ENCODE measurements at places on chromosomes 1 and 21. TPM values are rescaled to one million over a fixed set of nuclear protein-coding genes. Genes with fewer than 3 reads are reported as not detected.

DNA sequence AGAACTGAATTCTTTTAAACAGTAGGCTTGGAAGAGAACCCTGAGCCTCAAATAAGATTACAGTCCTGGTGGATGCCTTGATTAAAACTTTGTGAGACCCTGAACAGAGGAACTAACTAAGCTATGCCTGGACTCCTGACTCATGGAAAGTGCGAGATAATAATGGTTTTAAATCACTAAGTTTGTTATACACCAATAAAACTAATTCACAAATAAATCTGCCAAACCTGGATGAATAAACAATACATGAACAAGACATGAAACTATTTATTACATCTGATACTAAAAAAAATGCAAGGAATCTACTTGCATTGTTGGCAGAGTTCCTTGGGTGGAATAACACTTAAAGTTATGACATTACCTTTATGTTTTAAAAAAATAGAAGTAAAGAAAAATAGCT is 118.4 kb downstream of the PIGK start:
- no peak for DNase-seq

- DNase-seq: no peak
Observed at GRCh38 chr1:193472430-193472829, 286.0 kb upstream of the B3GALT2 start.

DNA sequence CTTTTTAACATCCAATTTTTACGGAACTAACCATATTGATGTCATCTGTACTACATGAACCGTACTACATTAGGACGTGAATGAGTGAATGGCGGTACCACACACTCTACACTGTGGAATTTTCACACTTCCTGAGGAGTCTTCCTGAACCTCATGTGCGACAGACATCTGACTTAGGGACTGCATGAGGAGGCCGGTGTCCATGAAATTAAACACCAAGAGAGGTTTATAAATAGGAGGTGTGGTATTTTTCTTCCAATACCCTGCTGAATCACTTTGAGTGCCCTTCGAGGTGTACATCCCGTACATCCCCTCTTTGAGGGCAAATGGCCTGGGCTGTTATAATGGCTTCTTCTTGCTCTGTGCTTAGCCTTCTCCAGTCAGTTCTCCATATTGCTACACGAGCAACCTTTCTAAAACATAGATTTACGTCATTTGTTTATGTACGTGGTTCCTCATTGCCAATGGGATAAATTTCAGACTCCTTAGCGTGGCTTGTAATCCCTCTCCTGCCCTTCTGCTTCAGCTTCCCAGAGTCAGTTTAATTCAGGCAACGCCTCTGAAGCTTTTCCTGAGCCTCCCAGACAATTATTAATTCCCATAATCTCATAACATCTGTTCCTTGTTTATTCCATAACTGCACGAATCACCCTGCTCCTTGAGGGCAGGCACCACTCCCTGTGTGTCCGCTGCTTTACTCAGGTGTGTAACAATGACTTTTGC is 9.4 kb downstream of the ST3GAL3 start:
- no peak for DNase-seq

GRCh38 chr1:38194472-38194871 is 147.9 kb upstream of the POU3F1 start:
- no peak for DNase-seq

DNA sequence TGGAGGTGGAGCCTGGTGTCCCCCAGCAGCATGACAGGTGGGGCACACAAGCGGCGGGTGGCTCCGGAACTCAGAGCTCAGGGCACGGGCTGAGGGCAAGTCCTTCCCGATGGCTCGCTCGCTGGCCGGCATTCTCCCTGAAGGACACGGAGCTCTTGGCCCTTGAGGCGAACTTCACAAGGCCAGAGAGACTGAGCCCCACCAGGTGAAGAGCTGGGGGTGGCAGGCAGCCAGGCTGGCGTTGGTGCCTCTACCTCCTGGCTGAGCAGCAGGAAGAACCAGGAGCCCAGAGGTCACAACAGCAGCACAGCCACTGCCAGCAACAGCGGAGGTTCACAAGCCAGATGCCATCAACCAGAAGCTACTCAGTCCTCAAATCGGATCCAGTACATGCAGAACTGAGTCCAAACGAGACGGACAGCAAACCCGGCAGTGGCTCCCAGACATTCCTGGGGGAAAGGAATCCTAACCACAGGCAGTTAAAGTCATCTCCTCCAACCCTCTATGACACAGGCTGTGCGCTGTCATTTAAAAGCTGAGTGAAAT is 54.1 kb downstream of the NPHP4 start:
- no peak for DNase-seq

- DNase-seq: no peak
Observed at GRCh38 chr1:168343566-168343965, 62.9 kb downstream of the TBX19 start.

DNA sequence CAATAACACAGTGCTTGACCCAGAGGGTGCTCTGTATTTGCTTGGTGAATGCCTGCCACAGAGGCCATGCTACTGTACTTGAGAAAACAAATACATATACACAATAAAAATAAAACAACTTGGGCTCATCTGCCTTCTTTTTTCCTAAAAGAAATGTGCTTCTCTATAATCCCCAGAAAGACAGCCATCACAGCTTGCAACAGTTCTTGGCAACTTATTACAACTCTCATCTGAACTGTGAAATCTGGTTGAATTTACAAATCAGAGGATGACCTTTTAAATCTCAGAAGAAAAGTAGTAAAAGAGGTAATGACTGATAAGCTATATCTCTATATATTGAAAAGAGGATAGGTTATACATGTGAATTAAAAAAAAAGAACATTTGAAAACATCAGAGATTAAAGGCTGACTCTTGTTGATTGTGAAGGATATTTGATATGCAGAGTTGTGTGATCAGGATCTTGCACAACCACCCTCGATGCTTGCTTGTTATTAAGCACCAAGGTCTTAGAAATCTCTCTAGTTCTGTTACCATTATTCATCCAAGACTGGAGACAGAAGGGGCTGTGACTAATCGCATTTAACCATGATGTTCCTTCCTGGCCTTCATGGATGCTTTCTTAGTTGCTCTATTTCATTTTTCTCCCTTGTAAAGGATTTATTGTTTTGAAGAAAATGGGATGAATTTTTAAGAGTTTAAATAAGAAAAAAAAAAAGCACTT is 213.4 kb downstream of the APP start:
- no peak for DNase-seq

Gene IFI44L
- 12.6 TPM for total RNA-seq

DNA sequence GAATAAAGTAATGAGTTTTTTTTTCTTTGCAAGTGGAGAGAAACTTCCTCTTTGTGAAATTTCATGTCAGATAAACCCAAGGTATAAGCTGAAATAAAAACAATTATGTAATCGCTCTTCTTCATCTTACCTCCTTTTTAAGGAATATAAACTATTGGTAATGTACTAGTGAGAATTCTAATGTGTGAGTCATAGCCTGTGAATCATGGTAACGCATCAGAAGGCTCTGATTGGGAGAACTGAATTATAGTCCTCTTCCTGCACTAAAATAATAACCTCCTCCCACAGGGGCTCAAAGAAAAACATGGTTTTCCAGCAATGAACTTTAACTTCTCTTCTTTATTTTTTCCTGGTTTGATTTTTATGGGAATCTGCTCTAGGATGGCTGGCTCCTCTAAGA is 57.1 kb upstream of the COX20 start:
- no peak for DNase-seq

GRCh38 chr1:66495495-66495894 is 38.5 kb upstream of the SGIP1 start:
- DNase-seq: no peak

Gene CRNN
- total RNA-seq: not detected

DNA sequence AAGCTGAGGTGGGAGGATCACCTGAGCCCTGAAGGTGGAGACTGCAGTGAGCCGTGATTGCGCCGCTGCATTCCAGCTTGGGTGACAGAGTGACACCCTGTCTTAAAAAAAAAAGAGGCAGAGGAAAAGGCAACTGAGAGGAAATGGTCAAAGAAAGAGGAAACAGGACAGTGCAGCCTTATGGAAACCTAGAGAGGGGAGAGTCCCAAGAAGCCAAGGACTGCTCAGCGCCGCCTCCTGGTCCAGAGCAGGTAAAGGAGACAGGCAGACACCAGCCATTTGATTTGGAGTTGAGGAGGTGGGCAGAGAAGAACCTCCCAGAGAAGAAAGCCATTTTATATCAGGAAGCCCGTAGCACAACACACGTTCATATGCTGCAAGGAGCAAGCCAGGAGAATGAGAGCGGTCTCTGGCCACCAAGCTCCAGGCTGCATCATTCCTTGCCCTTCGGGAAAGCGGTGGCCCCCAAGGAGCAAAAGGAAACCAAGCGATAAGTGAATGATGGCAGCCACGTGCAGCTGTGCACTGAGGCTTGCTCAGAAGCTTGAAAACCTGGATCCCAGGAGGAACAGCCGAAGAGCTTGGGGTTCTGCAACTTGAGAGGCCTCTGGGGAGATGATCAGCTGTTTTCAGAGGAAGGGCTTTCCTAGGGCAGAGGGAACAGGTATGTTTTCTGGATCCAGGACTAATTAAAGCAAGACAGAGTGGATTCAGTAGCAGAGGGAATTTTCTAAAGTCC is 33.7 kb downstream of the LRRC42 start:
- no peak for DNase-seq

GRCh38 chr1:39359028-39359570 is 132.3 kb upstream of the BMP8A start:
- no peak for DNase-seq

Gene SERTAD4
- total RNA-seq: not detected

Gene TRIM67
- not detected for total RNA-seq

DNA sequence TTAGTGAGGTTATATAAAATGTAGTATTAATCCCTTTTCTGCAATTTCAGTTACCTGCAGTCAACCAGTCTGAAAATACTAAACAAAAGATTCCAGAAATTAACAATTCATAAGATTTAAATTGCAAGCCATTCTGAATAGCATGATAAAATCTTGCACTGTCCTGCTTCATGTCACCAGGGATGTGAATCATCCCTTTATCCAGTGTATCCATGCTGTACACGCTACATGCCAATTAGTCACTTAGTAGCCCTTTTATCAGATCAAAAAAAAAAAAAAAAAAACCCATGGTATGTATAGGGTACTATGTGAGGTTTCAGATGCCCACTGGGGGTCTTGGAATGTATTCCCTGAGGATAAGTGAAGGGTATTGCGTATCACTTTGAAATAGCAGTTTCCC is 191.3 kb upstream of the HP1BP3 start:
- no peak for DNase-seq

DNA sequence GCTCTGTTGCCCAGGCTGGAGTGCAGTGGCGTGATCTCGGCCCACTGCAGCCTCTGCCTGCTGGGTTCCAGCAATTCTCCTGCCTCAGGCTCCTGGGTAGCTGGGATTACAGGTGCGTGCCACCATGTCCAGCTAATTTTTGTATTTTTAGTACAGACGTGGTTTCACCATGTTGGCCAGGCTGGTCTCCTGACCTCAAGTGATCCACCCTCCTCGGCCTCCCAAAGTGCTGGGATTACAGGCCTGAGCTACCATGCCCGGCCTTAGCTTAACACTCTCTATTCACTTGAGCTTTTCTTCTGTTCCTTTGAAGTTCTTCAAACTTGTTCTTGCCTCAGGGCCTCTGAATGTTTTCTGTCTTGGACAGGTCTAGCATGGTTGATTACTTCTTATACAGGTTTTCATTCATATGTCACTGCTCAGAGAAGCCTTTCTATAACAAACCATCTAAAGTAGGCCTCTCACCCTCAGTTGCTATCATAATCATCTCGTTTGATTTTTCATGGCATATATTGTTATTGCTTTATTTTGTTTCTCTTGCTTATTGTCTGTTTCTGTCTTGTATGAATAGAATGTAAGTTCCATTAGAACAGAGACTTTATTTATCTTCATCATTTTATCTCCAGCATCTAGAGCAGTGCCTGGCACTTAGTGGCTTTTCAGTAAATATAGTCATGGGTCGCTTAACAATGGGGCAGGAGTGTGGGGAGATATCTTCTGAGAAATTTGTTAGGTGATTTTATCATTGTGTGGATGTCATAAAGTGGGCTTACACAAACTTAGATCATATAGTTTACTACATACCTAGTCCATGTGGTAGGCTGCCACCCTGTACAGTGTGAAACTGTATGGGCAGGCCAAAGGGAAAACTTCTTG is 12.1 kb downstream of the OSBPL9 start:
- DNase-seq: no peak

GRCh38 chr21:16573578-16573977 is 843.8 kb downstream of the USP25 start:
- DNase-seq: no peak

GRCh38 chr1:85584264-85584781 is 3.8 kb downstream of the CCN1 start:
- DNase-seq: no peak

Gene SPATA21
- 0.35 TPM for total RNA-seq

DNA sequence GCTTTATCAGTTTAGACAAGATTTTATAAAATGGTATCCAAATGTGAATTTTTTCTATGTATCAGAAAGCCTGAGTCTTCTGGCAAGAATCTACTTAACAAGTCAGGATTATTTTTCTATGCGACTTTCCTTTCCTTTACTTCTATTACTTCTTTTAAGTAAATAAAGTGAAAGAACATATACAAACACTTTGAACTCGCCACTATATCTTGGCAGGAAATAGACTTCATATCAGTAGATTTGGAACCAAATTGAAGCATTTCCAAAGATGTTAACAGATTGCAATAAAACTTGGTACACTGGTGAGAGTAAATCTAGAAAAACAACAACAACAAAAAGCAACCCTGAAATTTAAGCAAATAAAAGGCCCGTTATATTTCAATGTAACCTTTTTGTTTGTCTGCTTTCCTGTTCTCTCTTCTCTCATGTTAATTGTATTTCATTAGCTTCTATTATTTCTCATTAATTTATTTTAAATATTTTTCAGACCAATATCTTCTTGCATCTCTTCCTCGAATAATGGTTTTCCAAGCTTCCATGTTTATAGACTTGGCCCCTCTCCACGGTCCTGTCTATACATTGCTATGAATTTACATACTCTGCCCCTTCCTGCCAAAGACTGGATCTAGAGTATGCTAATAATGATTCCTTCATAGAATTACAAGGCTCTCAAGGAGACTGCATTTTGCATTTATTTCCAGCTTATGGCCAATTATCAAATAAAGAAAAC is 843.6 kb downstream of the ADGRL2 start:
- DNase-seq: no peak

Gene VSIG8
- not detected for total RNA-seq

- no peak for DNase-seq
Observed at GRCh38 chr1:238960071-238960470, 426.3 kb upstream of the CHRM3 start.

- no peak for DNase-seq
Observed at GRCh38 chr1:153262070-153262366, 2.5 kb downstream of the LORICRIN start.

Gene OR2G3
- total RNA-seq: not detected

Gene MCOLN2
- total RNA-seq: 3.8 TPM

- DNase-seq: no peak
Observed at GRCh38 chr1:119871881-119872280, 24.4 kb downstream of the ADAM30 start.

- no peak for DNase-seq
Observed at GRCh38 chr1:210124736-210125135, 107.9 kb upstream of the SERTAD4 start.

- DNase-seq: no peak
Observed at GRCh38 chr21:36223451-36223850, 66.8 kb downstream of the DOP1B start.

GRCh38 chr1:151980287-151981177 is 13.1 kb downstream of the S100A10 start:
- no peak for DNase-seq

Gene CFAP141
- 1.2 TPM for total RNA-seq
